ENCODE measurements at places on chromosomes 4 and X.

DNA sequence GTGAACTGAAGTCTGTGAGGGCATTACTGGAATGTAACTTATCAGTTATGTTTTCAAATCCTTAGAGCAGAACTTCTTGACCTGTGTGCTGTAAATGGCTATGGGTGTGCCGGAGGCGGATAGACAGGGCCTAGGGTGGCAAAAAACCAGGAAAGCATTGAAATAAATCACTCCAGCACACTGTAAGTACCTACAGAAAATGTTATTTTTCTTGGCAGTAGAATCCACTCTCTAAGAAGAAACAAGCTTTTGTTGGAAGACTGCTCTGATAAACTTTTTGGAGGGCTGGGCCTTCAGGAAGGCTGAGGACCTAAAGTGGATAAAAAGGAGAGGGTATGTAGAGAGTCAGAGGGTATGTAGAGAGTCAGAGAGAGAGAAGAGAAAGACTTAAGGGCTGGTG lies 14.9 kb downstream of the CPE start:
- no peak for DNase-seq

DNA sequence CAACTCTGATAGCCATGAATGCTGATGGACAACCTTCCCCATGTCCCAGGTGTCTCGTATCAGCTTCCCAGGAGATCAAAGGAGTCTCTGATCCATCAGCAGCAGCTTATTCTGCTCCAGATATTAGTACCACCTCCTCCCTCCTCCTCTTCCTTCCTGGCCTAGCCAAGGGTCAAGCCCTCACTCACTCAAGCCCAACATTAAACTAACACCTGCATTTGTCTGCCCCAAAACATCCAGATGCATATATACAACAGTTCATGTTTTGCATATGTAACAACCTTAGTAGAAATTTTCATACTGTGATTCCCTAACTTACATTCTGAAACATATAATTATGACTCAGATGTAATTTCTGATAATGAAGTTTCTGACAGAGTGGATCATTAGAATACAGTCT lies 29.9 kb downstream of the BCLAF3 start:
- DNase-seq, result no peak

- peak; percentile 72 for DNase-seq
Observed at GRCh38 chr4:124415146-124415545, 297.4 kb downstream of the ANKRD50 start.

GRCh38 chr4:154869301-154869700 lies 88.2 kb downstream of the RBM46 start:
- no peak for DNase-seq

DNA sequence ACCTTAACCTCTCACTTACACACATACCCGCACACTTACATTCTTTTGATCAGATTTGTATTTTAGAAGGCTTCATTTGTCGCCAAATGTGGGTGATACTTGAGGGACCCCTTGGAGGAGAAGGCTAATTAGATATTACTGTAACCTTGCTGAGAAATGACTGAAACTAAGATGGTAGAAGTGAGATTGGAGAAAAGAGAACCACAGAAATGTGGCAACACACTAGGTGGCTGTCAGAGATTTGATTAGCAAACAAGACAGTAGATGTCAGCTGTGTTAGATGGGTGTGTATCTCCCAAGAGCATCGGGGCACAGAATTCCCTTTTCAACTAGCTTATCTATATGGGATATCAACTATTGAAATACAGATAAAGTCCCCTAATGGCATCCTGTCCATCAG lies 149.3 kb upstream of the FABP2 start:
- no peak for DNase-seq

- no peak for DNase-seq
Observed at GRCh38 chr4:21806991-21807390, 141.6 kb downstream of the KCNIP4 start.

DNA sequence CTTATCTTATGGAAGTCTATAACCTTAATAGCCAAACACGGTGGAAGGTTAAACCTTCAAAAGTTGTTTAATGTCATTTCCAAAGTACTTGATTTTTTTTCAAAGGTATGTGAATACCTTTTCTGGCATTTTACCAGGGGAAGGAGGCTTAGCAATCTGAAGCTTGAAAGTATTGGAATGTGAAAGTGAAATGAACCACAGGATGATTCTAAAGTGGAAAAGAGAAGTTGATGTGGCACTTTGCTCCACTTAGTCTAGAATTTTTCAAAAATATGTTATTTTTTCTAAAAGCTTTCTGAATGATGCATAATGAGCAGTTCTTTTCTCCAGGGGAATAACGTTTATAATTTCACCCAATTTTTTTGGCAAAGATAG lies 19.2 kb downstream of the PI4K2B start:
- no peak for DNase-seq

GRCh38 chr4:29970626-29971025 lies 749.5 kb upstream of the PCDH7 start:
- no peak for DNase-seq

DNA sequence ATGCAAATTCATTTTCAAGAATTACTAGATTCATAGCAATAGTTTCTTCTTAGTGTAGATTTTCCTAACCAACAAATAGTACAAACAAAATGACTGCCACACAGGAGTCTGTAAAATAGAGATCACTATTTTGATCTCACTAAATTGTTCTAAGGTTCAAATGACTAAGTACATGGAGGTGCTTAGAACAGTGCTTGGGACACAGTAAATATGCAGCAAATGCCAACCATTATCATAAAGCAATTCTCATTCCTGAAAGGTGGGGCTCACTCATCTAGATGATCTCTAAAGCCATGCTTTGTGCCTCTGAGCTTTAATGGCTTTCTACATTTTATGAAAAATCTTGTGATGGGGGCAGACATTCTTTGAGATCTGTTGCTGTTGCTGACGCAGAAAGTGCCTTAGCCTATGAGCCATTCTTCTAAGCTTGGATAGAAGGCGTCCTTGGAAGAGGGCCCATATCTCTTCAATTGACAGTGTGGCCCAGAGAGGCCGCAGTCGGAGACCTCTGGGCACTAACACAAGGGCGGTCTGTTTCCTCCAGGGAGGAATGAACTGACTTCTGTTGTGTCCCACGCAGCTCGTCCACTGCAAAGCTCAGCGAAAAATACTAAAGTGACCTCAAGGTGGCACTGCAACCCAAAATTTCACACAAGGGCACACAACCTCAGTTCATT lies 23.5 kb downstream of the TLR10 start:
- DNase-seq, result peak; percentile 77

DNA sequence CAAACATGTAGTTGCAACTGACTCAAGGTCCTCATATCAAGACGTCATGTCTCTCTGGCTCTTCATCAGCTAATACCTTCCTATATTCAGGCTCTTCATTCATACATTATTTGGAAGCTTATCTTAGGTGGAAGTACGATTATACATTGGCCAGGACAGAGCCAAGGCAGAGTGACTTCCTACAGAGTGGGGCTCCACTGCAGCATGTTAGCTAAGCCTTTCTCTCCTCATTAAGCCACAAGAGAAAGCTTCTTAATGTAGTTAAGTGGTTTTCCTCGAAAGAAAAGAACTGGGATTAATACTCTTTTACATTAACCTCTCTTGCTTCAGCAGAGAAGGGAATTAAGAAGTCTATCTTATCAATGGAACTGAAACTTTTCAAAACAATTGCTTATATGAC lies 15.0 kb downstream of the C4orf33 start:
- DNase-seq, result no peak

DNA sequence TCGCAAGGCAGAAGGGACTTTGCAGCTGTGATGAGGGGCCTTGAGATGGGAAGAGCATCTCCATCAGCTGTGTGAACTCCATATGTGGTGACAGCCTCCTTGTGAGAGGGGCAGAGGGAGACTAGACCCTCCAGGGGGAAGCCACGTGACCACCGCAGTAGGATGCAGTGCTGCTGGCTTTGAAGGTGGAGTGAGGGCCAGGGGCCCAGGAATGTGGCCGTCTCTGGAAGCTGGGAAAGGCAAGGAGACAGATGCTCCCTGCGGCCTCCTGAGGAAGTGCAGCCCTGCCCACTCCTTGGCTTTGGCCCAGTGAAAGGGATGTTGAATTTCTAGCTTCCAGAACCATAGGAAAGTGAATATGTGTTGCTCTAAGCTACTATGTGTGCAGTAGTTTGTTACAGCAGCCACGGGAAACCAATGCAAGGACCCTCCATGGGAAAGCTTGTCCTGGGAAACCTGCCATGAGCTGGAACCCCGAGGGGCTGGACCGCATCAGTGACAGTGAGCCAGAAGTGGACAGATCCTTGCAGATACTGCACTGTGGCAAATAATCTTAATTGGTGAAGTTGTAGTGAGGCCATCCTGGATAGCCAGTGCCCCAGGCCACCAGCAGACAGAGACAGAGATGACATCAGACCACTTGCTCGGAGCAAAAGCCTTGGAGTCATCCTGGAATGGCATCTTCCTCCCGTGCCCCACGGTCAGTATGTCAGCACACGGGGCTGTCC lies 35.4 kb upstream of the SORCS2 start:
- DNase-seq, result peak; percentile 26

GRCh38 chr4:21709031-21709430 lies 239.5 kb downstream of the KCNIP4 start:
- DNase-seq, result no peak

- DNase-seq, result no peak
Observed at GRCh38 chr4:90816754-90817153, 689.6 kb downstream of the CCSER1 start.

GRCh38 chrX:43003204-43003565 lies 225.2 kb upstream of the PPP1R2C start:
- no peak for DNase-seq

- DNase-seq, result no peak
Observed at GRCh38 chr4:165385126-165385525, 6.3 kb downstream of the CPE start.

DNA sequence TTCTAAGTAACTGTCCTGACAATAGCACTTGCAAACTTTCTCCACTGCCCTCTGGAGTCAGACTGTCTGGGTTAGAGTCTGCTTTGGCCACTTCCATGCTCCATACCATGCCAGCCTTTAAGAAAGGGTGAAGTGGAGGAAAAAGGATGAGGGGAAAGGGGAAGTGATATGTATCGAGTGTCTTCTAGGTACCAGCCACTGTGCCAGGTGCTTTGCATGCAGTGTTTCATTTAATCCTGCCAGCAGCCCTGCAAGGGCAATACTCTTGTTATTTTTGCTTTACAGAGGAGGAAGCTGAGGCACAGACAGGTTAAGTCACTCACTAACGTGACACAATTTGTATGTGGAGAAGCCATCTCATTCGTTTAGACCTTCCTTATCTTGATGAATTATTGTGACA lies 55.6 kb downstream of the RTL9 start:
- no peak for DNase-seq

DNA sequence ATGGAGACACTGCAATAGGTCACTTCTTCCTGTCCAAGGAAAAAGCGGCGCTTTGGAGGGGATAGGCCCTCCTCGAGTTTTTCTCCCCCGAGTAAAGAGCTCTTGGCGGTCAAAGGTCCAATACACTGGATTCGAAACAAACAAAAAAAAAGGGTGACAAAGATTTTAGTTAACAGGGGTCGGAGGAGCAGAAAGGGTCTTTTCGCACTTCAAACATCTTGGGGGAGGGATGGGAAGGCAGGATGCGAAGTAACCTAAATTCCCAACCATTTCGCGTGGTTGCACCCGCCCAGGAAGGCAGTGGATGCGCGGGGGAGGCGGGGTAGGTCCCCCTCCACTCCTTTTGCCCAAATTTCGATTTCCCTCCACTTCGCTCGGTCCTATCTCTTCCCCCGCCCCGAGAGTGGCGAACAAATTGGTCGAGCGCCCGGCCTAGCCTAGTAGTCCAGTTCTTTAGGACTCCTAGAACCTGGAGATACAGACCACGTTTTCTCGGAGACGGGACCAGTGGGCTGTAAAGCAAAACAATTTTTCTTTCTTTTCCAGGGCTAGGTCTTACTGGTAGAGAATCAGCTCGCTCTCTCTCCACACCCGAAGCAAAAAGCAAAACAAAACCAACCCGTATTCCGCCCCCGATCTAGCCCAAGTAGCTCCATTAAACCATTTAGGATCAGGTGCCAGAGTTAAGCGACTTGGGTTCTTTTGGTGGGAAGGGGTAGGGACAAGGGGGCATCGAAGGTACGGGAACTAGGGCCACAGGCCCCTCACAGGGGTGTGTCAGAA lies 2.0 kb upstream of the STAG2 start:
- no peak for DNase-seq

DNA sequence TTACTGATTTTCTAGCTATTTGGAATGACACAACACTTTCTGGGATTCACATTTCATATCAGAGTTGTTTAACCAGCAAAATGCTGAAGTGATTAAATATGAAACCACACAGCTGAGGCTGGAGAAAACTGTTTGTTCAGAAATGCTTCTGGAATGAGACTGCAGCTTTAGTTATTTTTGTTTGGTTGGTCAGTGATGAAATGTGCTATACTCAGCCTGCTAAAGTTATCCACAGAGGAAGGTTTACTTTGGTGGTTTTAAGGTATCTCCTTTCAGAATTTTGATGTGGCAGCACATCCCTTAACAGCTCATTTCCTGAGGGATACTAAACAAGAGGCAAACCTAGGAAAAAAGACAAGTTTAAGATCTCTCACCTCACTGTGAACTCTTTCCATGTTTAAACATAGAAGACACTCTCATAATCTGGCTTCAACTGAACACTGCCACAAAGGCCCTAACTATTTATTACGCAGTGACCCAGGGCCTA lies 106.6 kb upstream of the PDE5A start:
- DNase-seq, result peak; percentile 93

DNA sequence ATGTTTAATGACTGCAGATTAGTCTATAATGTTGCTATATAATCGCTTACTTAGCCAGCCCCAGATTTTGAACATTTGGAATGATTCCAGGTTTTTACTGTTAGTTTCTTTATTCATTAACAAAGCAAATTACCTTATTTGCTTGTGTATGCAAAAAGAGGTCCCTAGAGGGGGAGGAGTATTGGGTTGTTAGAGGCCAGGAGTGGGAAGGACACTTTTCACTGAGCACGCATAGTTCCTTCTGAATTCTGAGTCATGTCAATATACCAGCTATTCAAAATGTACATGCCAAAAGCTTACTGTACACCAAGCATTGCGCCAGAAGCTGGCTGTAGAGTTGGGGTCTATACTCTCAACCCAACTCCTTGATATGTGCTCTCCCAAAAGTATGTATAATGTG lies 5.1 kb upstream of the DGAT2L6 start:
- no peak for DNase-seq

GRCh38 chr4:110586131-110586850 lies 36.6 kb downstream of the PITX2 start:
- DNase-seq, result peak; percentile 48

- DNase-seq, result no peak
Observed at GRCh38 chr4:159282944-159283343, 180.1 kb downstream of the RAPGEF2 start.
